Iris pigment epithelial cell (primary cell): ENCODE measurements at places on chromosomes 3 and 15.

GRCh38 chr3:181952929-181953328 lies 241.2 kb downstream of the SOX2 start:
- no peak for DNase-seq

GRCh38 chr3:56702490-56703315 lies 19.6 kb upstream of the TASOR start:
- DNase-seq: peak; percentile 77

DNA sequence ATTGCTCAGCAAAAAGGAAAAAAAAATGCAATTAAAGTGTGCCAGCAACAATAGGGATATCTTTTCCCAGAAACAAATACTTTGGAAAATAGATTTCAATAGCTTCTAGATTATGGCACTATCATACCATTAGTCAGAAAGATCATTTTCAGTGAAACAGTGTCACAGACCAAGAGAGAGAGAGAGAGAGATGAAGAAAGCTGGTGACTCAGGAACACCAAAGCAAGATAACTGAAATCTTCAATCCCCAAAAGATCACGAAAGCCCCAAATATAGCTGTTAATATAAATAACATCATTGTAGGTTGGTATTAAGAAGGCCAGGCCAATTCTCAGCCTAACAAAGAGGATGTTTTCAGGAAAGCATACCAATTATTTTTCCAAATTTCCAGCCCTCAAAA lies 57.4 kb downstream of the ZIC4 start:
- DNase-seq: no peak

DNA sequence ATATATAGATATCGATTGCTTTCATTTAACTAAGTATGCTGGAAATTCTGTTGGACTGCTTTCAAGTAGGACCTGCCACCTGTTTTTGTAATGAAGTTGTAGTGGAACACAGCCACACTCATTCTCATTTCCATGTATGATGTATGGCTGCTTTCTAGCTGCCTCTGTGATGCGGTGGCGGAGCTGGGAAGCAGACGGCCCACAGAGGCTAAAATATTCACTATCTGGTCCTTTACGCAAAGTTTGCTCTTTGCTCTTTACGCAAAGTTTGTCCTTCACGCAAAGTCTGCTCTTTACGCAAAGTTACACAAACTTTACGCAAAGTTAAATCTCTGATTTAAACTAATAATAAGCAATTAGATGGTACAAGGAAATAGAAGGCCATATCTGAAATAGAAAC lies 91.5 kb downstream of the DLG1 start:
- DNase-seq: no peak

DNA sequence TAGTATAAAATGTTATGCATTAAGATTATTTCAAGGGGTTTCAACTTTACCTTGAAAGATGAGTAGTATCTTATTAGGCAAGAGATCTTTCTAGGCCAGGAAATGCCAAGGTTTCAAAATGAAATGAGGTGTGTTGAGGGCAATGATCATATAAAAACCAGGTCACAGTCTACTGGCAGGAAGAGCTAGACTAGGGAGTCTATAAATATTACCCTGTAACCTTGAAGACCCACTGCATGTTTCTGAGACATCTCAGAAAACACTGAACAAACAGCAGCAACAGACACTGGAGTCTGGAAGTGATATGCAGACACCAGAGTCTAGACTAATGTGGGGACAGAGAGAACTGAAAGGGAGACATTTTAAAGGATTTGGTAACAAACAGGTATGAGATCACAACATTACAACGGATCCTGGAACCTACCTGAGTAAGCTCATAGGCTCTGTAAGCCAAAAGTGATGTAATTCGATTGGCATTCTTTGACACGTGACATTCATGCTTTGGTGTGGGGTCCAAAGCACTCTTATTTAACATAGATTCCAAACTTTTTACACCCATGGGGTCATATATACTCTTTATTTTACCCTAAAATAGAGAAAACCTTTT lies 15.0 kb downstream of the TASOR start:
- DNase-seq: peak; percentile 17

GRCh38 chr15:64858021-64858575 lies 16.4 kb downstream of the PLEKHO2 start:
- DNase-seq: no peak

DNA sequence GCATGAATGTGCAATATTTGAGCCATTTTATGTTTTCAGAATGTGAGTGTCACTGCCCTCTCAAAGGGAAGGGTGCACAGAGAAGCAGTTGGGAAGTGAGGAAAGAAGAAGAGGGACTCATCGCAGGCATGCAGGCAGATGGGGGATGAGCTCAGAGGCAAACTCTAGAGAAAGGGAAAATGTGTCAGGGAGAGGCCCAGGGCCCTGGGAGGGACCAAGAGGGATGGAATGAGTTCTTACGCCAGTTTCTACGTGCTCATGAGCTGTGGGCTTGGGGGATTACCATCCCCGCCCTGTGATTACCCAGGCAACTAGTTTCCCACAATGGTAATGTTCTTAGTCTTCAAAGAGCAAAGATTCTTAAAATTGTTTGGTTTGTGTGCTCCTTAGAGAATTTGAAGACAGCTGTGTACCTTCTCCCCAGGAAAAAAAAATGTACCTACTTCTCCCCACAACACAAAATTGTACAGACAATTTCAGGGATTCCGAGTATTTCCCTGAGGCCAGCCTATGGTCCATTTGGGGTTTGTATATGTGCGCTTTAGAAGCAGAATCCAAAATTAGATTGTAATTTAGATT lies 17.8 kb downstream of the GCSAM start:
- DNase-seq: no peak

DNA sequence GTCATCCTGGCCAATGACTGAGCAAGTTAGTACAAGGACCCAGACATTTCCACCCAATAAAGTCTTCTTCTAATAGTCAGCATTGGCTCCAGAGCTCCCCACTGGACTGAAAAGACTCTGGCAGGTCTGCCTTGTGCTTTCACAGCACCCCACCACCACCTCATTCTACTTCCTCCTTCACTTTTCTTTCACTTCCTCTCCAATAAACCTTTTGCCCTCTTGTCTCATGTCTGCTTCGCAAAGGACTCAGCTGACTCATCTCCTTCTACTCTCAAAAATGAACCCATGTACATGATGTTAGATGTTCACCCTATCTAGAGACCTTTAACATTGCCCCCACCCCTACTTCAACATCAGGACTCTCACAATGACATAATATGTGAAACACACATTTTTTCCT lies 181.0 kb upstream of the PPP2R3A start:
- no peak for DNase-seq

GRCh38 chr3:196803891-196804468 lies 63.7 kb upstream of the SENP5 start:
- no peak for DNase-seq

DNA sequence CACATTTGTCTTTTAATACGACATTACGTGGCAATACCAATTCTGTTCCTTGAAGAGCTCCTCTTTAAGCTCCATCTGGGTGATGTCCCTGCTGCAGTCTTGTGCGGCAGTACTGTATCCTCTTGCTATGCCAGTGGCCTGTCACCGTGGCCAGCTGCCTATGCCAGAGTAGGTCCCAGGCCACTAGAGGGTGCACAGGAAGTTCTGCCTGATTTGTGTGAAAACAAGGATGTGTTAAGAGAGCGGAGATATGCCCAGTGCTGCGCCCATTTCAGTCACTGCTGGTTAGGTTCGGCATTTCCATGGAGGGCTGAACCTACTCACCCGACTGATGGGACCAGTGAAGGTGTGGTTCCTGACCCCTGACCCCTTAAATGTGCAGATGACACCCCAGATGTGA lies 25.2 kb downstream of the NIPA1 start:
- DNase-seq: peak; percentile 27

DNA sequence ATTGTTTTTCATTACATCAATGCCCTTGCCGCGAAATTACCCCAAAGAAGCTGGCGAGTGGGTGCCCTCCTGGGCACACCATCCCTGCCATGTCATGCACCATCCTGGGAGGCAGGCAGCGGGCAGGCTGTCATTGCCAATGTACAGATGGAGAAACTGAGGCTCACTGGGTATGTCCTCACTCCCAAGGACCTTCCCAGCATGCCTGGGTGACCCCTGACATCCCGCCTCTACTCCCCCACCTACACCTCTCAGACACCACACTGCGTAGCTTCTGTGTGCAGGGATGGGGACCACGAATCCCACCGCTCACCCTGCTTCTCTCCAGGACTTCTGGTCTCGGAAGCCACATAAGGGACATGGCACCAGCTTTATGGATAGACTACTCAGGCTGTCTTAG lies 41.0 kb upstream of the SLC41A3 start:
- DNase-seq: no peak

DNA sequence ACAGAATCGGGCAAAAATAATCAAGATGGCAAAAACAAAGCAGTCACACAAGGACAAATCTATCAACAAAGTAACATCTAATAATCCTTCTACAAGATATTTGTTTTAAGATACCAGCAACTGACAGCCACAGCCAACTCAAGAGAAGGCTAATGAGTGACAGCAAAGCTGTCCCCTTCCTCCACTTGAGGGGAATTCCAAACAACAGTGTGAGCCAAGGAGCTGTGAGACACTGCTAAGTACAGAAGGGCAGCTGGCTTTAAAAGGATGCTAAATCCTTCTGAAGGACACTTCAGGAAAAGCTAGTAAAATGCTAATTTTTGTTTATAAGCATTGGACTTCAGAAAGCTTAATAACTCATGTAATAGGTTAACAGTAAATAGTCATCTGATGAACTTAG lies 120.3 kb upstream of the GOLGA8J start:
- DNase-seq: no peak

GRCh38 chr3:72041076-72041475 lies 256.1 kb upstream of the PROK2 start:
- DNase-seq: no peak

GRCh38 chr3:47482366-47482765 lies 6.6 kb upstream of the SCAP start:
- no peak for DNase-seq
